ENCODE measurements at places on chromosomes 1 and 21.
A peak's percentile ranks its signal among the peaks of the same experiment; 100 is the strongest.

DNA sequence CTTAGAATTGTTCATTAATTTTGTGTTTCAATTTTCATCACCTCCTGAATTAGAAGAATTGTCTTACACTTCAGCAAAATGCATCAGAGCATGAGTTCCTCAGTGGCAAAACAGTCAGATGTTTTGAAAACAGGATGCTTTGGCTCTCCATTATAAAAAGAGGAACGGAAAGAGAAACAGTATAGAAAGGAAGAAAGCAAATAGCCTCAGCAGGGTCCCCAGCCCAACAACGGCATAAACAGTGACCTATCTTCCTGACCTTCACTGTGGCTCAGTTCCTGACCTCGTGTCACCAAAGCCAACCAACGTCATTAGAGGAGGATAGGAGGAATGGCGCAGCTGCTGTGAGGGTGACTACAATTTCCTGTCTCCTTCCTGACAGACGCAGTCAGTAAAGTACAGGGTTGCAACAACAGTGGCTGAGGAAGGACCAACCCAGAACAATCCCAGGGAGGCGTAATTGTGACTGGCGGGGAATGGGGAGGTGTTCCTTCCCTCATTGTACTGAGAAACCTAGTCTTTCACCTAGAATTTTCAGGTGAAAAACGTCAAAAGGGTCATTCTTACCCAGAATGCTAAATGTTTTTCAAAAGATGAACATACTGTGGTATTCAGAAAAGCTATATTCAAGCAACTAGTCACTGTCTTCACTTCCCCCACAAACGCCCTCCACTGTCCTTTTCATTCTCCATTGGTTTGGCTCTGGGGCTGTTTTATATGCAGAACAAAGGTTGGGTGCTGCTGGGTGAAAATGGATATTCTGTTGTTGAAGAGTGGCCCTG is 197.9 kb upstream of the SGIP1 start:
- DNase-seq, result peak; percentile 50

GRCh38 chr1:157993147-157993917 is at the start of gene KIRREL1:
Gene KIRREL1, plus strand, starts transcription at chr1:157993645. Its CDS starts 32 bp downstream, at chr1:157993677.
- no peak for DNase-seq

DNA sequence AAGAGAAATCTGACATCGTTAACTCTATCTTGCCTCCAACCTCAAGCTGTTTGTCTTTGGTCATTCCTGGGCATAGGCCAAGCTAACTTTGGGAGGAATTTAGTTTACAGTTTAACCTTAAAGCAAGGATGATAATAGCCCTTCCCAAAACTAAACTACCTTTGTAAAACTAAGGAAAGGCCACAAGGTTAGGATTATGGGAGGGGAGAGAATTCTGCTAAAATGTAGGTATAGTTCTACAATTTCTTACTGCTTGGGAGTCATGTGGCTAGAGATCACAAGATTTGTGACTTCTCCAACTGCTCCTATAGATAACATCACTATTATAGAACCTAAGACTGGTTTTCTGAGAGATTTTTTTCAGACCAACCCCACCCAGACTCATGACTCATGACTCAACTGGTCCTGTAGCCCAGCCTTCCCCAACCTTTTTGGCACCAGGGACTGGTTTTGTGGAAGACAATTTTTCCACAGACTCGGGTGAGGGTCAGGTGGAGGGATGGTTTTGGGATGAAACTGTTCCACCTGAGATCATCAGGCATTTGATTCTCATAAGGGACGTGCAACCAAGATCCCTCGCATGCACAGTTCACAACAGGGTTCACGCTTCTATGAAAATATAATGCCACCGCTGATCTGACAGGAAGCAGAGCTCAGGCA is 70.7 kb upstream of the MUTYH start:
- no peak for DNase-seq

DNA sequence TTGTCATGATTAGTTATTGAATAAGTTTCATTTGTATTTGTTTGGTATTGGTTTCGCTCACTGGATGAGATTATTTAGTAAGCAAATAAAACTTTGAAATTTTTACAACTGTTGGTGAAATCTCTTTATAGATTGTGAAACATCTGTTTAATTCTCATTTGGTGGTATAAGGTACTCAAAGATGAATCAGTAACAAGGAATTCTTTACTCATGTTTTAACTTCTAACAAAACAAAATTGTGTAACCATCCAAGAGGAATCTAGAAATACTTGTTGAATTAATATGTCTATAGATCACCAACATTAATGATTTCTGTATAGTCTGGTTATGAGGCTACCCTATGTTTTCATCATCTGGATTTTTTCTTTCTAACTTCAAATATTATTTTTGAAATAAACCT is 62.8 kb upstream of the USP25 start:
- DNase-seq, result no peak

DNA sequence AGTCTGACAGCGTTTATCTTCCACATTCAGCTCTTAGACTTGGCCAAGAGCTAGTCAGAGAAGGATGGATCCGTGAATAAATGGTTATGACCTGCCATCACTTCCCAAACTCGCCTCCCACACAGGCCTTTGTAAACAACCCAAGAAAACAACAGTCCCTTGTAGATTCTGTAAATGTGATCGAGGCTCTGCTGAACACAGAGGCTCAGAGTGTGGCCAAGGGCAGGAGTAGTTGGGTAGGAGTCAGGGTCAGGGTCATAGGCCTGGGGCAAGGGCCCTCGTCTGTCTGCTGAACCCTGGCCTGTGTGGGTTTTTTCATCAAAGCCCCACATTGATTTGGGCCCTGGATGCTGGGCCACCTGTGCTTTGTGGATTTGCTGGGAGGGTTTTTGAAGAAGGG is 32.7 kb downstream of the NCMAP start:
- no peak for DNase-seq

DNA sequence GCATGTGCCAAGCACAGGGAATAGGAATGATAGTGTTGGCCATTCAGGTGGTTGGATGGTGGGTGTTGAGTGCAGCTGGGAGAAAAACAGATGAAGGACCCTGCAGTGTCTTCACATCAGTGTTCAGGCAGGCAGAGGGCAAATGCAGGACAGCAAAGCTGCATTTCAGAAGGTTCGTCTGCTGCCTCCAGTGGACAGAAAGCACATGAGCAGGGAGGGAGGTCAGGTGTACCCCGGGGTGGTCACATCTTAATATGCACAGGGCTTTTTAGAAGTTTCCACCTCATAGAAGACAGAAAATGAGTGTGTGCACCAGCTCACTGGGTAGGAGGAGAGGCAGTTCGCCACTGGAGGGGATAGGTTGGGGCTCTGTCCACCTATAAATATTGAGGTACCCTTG is 184.9 kb downstream of the SLC35F3 start:
- DNase-seq, result no peak

DNA sequence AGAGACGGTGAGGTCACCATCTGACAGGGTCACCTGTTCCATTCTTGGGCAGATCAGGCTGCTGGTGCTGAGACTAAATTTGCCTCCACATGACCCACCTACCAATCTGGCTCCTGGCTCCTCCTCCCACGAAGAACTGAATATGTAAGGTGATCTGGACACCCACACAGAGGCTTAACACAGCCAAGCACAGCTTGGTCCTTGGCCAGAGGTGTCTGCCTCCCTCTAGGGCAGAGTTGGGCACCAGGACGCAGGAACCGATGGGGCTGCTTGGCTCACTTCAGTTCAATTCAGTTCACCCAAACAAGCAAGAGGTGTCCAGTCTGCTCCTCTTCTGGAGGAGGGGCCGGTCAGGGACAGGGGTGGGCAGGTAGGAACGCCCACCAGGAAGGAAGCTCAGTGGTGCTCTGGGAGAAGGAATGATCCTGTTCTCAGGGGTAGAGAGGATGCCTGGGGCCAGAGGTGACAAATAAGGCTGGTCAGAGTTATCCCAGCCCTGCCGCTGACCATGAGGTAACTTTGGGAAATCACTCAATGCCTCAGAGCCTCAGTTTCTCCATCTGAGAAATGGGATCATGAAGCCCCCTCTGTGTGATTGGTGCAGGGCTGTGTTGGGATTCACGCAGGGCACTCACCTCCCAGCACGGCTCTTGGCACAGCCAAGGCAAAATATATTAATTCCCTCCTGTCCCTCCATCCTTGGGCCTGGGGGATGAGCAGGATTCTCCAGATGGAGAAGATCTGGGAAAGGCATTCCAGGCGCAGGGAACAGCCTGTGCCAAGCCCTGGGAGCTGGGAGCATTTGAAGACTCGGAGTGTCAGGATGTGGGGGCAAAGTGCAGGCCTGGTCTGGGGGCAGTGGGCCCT is 284.5 kb downstream of the PTPRU start:
- DNase-seq, result no peak

GRCh38 chr1:156928043-156928602 is 7.7 kb downstream of the LRRC71 start:
- DNase-seq, result no peak

GRCh38 chr1:24392982-24393650 is 20.5 kb downstream of the STPG1 start:
- no peak for DNase-seq

DNA sequence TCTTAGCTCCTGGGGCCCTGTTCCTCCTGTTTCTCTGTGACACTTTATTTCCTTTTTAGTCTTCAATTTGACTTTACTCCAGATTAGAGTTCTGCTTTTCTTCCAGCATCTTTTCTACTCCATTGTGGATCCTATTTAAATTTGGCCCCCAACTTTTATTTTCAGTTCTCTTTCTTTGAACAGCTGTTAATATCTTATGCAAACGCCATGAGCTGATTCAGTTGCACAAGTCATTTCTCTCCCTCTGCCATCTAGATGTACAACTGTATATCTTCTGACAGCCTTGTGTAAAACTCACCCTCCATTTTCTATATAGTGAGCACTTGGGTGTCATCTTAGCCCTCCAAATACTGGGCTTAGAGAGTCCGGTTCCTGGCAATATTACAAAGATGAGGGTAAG is 42.2 kb downstream of the SPATA17 start:
- DNase-seq, result no peak

DNA sequence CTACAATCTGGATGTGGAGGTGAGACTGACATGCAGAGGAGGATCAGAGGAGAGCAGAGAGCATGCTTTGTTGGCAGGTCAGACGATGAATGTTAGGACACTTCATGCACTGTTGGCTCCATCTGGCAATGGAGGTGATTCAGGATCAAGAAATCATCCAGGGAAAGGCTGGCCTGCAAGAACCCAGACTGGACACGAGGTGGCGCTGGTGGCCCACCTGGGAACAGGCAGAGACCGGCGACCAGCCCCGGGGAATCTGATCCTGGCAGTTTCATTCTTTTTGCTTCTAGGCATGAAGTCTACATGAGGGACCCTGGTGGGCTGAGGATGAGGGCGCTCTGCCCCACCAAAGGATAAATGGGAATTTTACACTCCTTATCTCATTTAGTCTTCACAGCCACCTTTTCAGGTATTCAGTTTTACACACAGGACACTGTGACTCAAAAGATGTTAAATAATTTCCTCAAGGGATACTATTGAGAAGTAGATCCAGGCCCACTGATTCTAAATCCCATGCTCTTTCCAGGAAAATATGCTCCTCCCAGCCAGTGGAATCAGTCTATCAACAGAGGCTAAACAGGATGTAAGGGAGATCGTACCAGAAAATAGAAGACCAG is 26.2 kb upstream of the SCMH1 start:
- DNase-seq, result peak; percentile 13

GRCh38 chr1:35936838-35937237 is 5.9 kb downstream of the AGO3 start:
- no peak for DNase-seq

- no peak for DNase-seq
Measured at GRCh38 chr1:66767626-66768025, 15.4 kb downstream of the DYNLT5 start.

DNA sequence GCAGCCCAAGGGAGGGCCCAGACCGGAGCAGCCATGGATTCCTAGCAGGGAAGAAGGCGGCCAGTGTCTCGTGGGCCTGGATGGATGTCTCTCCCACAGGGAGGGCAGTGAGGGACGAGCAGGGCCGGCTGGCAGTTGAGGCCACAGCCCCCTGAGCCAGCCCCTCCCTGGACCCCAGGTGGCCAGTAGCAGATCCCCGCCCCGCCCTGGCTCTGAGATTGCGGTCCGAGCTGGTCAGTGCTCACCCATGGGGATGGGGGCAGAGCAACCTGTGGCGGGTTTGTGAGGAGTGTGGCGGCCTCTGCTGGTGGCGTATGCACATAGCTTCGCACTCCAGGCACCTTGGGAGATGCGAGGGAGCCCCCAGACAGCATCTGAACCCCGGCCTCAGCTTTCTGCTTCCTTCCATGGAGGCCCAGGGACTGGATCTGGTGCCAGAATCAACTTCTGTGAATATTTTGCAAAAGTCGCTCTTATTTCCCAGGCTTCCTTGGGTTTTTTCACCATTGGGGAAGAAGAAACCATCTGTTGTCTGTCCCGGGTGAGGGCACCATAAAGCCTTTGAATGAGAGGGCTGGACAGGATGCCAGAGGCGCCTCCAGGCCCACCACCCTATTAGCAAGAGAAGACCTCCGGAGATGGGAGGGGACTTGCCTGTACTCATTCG is 8.4 kb upstream of the KCNN3 start:
- no peak for DNase-seq

DNA sequence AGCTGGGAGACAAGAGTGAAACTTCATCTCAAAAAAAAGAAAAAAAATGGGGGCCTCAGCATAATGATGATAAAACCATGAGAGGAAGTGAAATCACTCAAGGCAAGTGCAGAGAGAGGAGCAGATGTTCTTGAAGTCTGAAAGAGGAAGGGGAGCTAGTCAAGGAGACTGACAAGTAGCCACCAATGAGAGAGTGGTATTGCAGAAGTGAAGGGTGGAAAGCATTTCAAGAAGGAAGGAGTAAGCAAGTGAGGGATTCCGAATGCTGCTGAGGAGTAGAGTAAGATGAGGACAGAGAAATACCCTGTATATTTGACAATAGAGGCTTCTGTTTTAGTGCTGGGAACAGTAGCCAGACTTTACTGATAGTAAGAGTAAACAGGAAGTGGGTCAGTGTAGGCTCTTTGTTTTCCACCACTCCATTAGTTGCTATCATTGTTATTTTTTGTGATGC is 2.9 kb downstream of the TATDN3 start:
- no peak for DNase-seq

- no peak for DNase-seq
Measured at GRCh38 chr21:42937960-42938605, 12.7 kb upstream of the ERVH48-1 start.

- DNase-seq, result no peak
Measured at GRCh38 chr1:11142618-11143391, 43.1 kb upstream of the EXOSC10 start.

GRCh38 chr1:226034482-226034881 is 28.0 kb upstream of the H3-3A start:
- DNase-seq, result peak; percentile 8

- peak; percentile 38 for DNase-seq
Measured at GRCh38 chr1:41109310-41110197, 88.0 kb upstream of the SLFNL1 start.

DNA sequence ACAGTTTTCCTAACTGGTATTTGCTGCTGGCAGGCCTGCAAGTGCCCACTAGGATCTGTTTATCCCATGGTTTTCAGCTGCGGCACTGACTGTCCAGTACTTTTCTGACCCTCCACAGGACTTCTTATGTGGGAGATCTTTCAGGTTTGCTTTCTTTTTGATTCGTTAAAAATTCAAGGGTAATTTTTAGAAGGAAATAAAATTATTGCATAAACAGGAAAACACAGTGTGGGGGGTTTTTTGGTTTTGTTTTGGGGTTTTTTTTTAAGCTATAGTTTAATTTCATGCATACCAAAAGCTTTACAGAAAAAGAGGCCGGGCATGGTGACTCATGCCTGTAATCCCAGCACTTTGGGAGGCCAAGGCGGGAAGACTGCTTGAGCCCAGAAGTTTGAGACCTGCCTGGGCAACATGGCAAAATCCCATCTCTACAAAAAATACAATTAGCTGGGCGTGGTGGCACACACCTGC is 3.6 kb downstream of the NIBAN1 start:
- no peak for DNase-seq

- no peak for DNase-seq
Measured at GRCh38 chr1:208273386-208274017, 29.3 kb upstream of the PLXNA2 start.

- no peak for DNase-seq
Measured at GRCh38 chr1:43639976-43640794, 9.8 kb upstream of the KDM4A start.

All from brain pericyte (primary cell).